ENCODE measurements at places on chromosomes 4 and X.

DNA sequence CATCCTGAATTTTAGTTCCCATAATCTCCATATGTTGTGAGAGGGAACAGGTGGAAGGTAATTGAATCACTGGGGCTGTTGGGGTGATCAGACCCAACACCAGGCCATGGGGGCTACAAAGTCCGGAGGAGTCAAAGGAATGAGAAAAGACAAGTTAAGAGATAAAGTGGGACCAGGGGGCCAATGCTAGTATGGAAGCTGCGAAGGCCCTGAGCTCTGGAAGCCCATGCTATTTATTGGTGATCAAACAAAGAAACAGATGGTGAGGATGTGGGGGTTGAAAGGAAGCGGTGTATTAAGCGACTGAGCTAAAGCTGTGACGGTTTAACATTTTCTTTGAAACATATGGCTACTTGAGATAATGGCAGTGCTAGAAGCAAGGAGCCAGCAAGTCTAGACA lies 132.8 kb downstream of the PDGFC start:
- H3K4me1 ChIP-seq, result no peaks in the 10 kb centered on the region
- no peaks in the 10 kb centered on the region for H3K27me3 ChIP-seq
- no peak overlapping the region for H3K4me3 ChIP-seq
- no peak overlapping the region for H3K27ac ChIP-seq
- DNase-seq, result no peak
- H3K36me3 ChIP-seq, result no peaks in the 10 kb centered on the region

DNA sequence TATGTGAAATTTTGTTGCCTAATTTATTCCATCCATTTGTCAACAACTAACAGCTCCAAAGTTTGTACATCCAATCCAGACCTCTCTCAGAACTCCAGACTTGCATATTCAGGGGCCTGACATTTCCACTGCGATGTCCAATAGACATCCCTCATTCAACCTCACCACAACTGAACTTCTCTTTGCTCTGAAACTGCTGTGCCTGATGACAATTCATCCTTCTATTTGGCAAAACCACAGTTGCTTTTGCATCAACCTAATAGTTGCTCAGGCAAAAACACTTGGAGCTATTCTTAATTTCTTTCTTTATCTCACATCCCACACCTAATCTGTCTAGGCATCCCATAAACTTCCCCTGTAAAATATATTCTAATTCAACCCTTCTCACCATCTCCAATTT lies 56.5 kb downstream of the ANTXR2 start:
- no peaks in the 10 kb centered on the region for H3K4me1 ChIP-seq
- H3K27me3 ChIP-seq, result no peaks in the 10 kb centered on the region

- DNase-seq, result no peak
- no peaks in the 10 kb centered on the region for H3K36me3 ChIP-seq
- no peaks in the 10 kb centered on the region for H3K27me3 ChIP-seq
- no peak overlapping the region for H3K27ac ChIP-seq
- H3K4me3 ChIP-seq, result no peak overlapping the region
- no peaks in the 10 kb centered on the region for H3K4me1 ChIP-seq
These were observed 371.8 kb downstream of the ADGRL3 start for GRCh38 chr4:61571761-61572559.

DNA sequence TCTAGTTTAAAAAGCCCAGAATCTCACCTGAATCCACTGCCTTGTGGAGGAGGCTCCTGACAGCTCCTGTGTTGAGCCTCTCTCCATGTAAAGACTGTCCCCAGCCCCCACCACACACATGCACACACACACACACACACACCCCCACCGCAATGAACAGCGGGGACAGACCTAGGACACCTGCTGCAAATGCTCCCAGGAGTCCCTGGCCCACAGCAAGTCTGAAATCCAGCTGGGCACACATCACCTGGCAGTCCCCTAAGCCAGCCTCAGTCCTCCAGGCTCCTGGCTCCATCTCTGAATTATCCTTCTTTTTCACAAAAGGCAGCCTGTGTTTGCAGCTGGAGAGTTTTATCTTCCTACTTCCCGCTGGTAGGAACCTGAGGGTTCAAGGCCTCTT lies 6.6 kb upstream of the FAM53A start:
- H3K27me3 ChIP-seq, result no peaks in the 10 kb centered on the region
- H3K4me3 ChIP-seq, result no peak overlapping the region
- H3K36me3 ChIP-seq, result peaks cover 10% of the 10 kb centered on the region
- peaks cover 2% of the 10 kb centered on the region for H3K4me1 ChIP-seq

- no peaks in the 10 kb centered on the region for H3K27me3 ChIP-seq
- H3K27ac ChIP-seq, result no peak overlapping the region
- no peak overlapping the region for H3K4me3 ChIP-seq
- no peaks in the 10 kb centered on the region for H3K4me1 ChIP-seq
- DNase-seq, result no peak
- H3K36me3 ChIP-seq, result no peaks in the 10 kb centered on the region
These were observed 50.5 kb upstream of the NDST3 start for GRCh38 chr4:117983541-117984365.

DNA sequence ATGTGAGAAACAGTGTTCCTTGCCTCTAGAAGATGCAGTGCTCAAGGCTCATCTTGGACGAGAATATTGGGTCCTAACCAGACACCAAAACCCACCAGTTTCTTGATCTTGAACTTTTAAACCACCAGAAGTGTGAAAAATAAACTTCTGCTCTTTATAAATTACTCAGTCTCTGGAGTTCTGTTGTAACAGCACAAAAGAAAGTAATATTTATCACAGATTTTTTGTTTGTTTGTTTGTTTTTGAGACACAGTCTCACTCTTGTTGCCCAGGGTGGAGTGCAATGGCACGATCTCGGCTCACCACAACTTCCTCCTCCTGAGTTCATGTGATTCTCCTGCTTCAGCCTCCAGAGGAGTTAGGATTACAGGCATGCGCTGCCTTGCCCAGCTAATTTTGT lies 371.1 kb upstream of the NDST4 start:
- H3K27me3 ChIP-seq, result no peaks in the 10 kb centered on the region
- H3K4me3 ChIP-seq, result no peak overlapping the region
- H3K36me3 ChIP-seq, result no peaks in the 10 kb centered on the region
- no peaks in the 10 kb centered on the region for H3K4me1 ChIP-seq
- H3K27ac ChIP-seq, result no peak overlapping the region
- no peak for DNase-seq

GRCh38 chr4:12889054-12889453 lies 595.1 kb downstream of the RAB28 start:
- no peak overlapping the region for H3K27ac ChIP-seq
- no peaks in the 10 kb centered on the region for H3K27me3 ChIP-seq
- no peaks in the 10 kb centered on the region for H3K36me3 ChIP-seq
- no peak for DNase-seq
- H3K4me1 ChIP-seq, result no peaks in the 10 kb centered on the region
- H3K4me3 ChIP-seq, result no peak overlapping the region
